ENCODE measurements at places on chromosomes 7 and 10.

DNA sequence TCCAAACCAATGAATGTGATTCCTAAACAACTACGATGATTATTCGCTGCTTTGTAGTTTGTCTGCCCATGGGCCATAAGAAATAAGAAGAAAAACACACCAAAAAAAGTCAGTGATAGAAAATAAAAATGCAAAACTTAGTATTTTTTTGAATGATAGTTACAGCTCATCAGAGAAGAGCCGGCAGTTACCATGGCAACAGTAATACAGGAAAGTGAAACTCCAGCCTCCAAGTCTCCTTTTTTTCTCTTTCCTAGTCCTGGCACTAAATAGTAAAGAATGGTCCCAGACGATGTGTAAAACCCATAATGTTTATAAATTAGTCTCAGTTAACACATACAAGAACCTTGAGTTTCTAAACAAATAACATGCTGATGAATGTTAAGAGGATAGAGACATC lies 21.6 kb upstream of the LHFPL3 start:
- DNase-seq = no peak

GRCh38 chr7:149197675-149198074 lies 2.3 kb downstream of the ZNF282 start:
- no peak for DNase-seq

DNA sequence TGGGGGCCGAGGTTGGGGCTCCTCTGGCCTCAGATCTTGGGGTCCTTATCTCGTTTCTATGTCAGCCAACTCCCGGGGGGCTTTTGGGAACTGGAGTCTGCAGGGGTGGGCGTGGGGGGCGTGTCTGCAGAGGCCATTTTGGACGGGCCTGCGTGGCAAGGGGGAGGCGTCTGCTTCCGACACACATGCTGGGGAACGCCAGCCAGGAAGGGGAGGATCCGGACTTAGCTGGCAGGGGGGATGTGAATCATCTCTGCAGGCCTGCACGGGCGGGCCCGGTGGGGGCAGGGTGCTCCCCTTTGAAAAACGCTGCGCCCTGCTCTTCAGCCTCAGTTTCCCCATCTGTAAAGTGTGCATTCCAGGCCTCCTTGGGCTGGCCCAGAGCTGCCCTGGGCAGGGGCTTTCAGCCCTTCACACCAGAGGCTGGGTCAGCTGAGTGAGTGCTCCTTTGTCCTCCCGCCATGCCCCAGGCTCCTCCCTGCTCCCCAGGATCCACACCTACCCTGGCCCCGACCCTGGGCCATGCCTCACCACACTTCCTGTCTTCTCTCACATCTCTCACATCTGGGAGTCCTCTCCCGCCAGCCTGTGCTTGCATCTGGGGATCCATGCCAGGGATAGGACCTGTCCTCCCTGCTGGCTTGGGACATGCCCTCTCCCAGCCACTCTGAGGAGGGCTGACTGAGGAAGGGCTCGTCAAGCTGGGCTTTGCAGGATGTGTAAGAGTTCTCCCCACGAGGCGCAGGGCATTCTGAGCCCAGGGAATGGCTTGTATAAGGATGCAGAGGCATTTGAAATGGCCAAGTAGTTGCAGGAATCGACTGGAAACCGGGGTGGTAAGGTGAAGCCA lies 172.6 kb upstream of the TNRC18 start:
- peak; percentile 77 for DNase-seq

- DNase-seq = no peak
Measured at GRCh38 chr7:4886671-4887070, 3.2 kb upstream of the RADIL start.

DNA sequence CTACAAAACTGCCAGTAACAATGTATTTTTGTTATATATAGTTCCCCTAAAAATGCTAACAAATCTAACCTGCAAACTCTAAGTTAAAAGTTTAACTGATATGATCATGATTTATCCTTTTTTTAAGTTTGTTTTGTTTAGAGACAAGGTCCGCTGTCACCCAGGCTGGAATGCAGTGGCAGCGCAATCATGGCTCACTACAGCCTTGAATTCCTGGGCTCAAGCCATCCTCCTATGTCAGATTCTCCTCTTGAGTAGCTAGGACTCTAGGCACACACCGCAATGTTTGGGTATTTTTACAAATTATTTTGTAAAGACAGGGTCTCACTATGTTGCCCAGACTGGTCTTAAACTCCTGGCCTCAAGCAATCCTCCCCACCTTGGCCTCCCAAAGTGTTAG lies 46.6 kb downstream of the ORC5 start:
- DNase-seq = no peak

GRCh38 chr7:25894902-25895791 lies 256.9 kb upstream of the NFE2L3 start:
- no peak for DNase-seq

DNA sequence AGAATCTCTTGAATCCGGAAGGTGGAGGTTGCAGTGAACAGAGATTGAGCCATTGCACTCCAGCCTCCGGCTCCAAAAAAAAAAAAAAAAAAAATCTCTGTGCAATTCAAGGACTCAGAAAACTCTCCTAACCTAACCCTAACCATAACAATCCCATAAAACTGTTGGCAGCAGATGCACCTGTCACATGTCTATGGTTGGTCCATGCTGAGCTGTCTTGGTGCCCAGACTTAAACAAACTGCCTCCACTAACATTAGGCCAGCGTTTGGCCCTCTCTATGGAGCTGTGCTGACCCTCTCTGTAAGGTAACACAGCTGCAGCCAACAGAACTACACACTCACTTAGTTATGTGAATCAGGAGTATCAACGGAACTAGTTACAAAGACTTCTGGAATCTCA lies 132.5 kb upstream of the PTER start:
- DNase-seq = no peak

DNA sequence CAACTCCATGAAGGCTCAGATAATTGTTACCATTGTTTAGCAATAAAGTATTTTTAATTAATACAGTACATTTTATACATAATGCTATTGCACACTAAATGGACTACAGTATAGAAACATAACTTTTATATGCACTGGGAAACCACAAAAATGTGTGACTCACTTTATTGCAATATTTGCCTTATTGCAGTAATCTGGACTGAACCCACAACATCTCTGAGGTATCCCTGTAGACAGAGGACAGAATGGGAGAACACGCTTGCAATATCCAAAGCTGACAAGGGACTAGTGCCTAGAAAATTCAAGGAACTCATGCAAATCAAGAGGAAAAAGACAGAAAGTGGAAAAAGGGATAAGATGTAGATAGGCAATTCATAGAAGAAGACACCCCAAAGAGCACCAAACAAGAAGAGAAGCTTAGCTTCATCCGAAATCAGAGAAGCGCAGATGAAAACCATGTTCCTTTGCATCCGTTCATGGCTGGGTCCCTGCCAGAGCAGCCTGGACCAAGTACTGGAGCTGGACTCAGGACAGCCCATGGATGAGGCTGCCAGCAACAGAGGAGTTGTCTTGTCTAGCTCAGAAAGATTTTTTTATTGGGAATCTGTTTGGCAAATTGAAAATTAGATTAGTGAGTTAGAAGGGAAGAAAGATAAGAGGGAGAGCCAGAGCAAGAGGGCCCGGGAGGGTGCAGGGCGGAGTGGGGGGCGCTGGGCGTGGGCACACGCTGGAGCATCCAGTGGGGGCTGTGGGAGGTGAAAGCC lies 16.0 kb upstream of the GALNTL5 start:
- DNase-seq = no peak

DNA sequence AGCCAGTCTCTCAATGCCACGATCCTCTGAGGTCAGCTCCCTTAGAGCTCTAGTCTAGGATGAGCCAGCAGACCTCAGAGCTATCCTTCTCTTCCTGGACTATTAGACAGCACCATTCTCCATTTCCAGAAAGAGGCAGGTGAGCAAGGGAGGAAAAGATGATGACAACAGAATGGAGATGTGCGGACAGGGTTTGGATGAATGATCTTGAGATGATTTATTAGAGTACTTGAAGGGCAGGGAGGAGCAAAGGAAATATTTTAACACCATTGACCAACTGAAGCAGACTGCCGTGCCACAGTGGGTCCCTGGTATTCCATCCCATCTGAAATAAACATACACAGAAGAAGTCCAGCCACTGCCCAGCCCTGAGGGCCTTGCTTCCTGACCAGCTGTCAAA lies 94.3 kb downstream of the CFAP58 start:
- DNase-seq = no peak

- DNase-seq = no peak
Measured at GRCh38 chr7:155884225-155885166, 72.2 kb upstream of the SHH start.

DNA sequence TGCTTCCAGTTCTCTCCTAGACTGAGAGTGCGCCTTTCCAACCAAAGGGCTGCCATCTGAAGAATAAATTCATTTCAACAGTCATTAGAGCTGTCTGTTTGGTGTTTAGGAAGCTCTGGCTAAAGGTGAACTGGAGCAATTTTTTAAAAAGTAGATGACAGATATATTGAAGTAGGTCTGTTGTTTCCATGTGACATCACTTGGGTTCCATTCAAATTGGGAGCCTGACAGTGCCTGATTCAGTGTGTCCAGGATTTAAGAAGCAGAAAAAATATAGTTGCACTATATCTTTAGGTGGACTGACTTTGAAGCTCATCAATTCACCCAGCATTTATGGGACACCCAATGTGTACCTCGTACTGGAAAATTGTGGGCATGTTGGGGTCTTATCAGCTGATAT lies 367.7 kb downstream of the BBS9 start:
- no peak for DNase-seq

DNA sequence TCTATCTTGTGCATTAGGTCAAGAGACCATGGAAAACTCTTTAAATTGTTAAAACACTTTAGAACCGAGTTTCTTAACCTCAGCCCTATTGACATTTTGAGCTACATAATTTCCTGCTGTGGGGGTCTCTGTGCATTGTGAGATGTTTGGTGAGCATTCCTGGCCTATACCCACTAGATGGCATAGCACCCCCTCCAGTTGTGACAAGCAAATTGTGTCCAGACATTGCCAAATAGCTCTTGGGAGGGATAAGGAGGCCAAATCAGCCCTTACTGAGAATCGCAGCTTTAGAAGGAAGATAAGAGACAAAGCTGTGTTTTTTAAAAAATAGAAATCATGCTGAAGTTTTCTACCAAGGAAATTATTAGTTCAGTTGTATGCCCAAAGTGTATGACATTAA lies 1158.5 kb upstream of the C7orf33 start:
- no peak for DNase-seq

GRCh38 chr7:12893292-12893691 lies 205.9 kb downstream of the ARL4A start:
- DNase-seq = no peak

DNA sequence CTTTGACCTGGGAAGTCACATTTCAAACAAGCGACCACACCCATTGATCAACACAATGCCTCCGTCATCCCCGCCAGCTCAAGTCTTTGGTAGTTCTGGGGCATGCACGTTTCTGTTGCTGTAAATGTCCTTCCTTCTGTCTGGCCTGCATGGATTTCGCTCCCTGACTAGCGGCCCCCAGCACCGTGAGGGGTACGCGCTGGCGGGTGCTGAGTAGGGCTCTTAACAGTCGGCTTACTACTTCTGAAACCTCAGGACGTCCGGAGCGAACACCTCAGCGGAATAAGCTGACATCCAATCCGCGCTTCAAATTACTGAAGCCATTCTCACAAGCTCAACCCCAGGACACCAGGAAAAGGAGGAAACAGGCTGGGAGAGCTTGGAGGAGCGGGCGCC lies 505 bp downstream of the NUDCD3 start:
- no peak for DNase-seq

DNA sequence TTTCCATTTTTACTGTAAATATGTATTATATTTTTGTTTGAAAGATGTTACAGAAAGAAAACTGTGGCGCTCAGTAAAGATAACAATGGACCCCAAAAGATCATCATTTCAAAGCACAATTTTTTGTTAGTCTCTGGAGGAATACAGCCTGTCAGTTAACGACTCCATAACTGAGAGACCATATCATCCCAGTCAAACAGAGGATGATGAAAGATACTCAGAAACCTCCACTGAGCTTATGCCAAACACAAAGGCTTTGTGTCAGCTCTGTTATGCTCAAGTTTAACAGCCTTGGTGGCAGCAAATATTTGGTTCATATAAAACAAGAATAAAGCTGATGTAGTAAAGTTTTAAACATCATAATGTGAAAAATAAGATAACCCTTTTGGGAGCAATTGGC lies 345.1 kb downstream of the NXPH1 start:
- no peak for DNase-seq

DNA sequence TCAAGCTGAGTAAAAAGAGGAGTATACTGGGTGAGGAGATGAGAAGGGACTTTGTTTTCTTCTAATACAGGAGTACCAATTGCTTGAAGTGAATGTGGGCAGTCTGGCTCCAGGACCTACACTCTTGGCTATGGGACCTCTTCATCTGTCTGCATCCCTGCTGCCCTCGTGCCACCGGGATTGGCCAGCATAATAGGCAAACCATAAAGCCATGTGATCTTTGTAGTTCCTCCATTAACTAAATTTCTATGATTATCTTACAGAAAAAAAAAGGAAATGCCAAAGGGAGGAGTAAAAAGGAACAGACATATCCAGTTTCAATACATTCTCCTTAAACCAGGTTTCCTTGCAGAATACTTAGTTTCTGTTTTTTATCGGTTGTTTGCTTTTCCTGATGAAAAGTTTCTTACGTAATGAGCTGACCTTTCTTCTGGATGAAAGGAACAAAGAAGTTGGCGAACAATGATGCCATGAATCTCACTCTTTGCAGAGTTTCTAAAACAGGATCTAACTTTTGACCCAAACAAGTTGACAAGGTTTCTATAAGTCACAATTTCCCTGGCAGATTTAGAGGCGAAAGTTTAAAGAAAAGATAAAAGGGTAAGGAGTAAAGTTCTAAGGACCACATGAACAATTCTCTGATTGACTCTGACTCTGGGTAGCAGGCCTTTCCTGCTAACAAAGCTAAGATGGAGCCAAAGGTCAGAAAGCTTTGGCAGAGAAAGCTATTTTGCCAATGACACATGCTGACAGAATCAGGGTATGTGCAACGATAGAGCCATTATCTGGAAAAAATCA lies 54.1 kb downstream of the LAMB1 start:
- DNase-seq = no peak

DNA sequence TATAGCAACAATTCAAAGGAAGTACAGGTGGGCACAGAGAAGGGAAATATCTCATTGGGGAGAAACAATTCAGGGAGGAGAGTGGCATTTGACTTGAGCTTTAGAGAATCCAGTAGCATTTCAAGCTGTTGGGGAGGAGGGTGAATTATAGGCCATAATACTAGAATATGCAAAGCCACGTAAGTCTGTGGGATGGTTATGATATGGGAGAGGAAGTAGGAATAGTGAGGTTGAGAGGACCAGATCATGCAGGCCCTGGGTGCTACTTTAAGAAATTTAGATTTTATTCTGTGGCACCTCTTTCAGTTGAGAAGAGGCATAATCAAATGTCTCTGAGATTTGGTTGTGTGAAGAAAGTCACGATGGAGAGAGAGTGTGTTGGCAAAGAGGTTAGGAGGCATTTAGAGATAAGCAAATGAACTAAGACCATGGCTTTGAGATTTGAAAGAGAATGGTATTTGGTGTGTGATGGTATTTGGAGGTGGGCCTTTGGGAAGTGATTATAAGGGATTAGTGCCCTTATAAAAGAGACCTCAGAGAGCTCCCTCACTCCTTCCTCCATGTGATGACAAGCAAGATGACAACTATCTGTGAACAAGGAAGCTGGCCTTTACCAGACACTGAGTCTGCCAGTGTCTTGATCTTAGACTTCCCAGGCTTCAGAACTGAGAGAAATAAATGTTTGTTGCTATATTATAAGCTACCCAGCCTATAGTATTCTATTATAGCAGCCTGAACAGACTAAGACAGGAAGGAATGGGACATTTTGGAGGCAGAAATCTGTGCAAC lies 15.1 kb downstream of the ADD3 start:
- DNase-seq = no peak

- DNase-seq = no peak
Measured at GRCh38 chr7:106644999-106645398, 16.0 kb downstream of the CCDC71L start.

GRCh38 chr7:44391171-44391570 lies 65.8 kb upstream of the CAMK2B start:
- no peak for DNase-seq

GRCh38 chr7:93985101-93985500 lies 19.1 kb downstream of the BET1 start:
- no peak for DNase-seq

Measured in urinary bladder (tissue), 4 donors.